HepG2 (cell line): ENCODE measurements at places on chromosomes 2 and 18. TPM values are rescaled to one million over a fixed set of nuclear protein-coding genes. Genes with fewer than 3 reads are reported as not detected.

PARD3B gene
- 1.2 and 2.3 TPM in 2 replicates for total RNA-seq

GRCh38 chr2:207619764-207620203 lies 5.4 kb downstream of the METTL21A start:
- DNase-seq: peak; percentile 89

DNA sequence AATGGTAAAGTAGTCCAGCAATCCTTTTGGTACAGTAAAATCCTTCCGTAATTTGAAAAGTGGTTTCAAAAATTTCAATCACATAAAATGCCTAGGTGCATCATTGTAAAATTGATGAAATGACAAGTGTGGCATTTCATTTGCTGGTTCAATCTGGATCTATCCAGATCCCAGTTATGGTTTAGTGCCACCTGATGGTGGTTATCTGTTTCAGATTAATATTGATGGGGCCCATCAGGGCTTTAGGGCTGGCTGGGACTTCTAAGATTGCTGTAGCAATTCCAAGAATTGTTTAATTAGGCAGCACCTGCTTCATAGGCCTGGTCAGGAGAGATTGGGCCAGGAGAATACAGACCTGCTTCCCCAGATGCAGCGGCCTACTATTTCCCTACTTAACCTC lies 55.5 kb upstream of the PIK3C3 start:
- no peak for DNase-seq

DNA sequence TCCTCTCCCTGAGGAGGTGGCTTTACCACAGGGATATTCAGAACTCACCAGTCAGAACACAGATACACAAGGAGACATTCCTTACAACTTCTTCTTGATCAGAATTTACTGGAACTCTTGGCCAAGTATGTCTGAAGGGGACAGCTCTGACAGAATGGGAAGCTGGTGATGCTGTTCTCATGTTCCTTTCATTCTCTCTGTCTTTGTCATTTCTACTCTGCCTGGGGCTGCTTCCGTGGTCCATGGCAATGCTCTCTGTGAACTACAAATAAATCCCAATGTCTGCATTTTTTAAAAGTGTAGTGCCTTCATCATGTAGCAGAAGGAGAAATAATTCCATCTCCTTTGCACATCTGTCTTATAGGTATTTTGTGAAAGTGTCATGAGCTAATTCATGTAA lies 730.3 kb downstream of the CNTNAP5 start:
- no peak for DNase-seq

- no peak for DNase-seq
These were observed 175.4 kb downstream of the ANAPC1 start for GRCh38 chr2:111708476-111709180.

GRCh38 chr2:227849906-227850305 lies 21.5 kb upstream of the DAW1 start:
- no peak for DNase-seq

ZNF804A gene
- 0.06 and 0.07 TPM in 2 replicates for total RNA-seq

UGT1A10 gene
- 0.10 TPM in 1 of 2 replicates, not detected in the other for total RNA-seq

UGT1A5 gene
- not detected in 2 replicates for total RNA-seq

- DNase-seq: no peak
These were observed 1156.3 kb upstream of the CRIM1 start for GRCh38 chr2:35199298-35199697.

YWHAQ gene
- 304 and 420 TPM in 2 replicates for total RNA-seq

GRCh38 chr2:100882645-100883613 lies 63.0 kb downstream of the NPAS2 start:
- peak; percentile 96 for DNase-seq

- DNase-seq: peak; percentile 92
These were observed 6.3 kb upstream of the PLEKHM3 start for GRCh38 chr2:208031608-208032019.

MIB1 gene
- total RNA-seq: 47.0 and 60.6 TPM in 2 replicates

DNA sequence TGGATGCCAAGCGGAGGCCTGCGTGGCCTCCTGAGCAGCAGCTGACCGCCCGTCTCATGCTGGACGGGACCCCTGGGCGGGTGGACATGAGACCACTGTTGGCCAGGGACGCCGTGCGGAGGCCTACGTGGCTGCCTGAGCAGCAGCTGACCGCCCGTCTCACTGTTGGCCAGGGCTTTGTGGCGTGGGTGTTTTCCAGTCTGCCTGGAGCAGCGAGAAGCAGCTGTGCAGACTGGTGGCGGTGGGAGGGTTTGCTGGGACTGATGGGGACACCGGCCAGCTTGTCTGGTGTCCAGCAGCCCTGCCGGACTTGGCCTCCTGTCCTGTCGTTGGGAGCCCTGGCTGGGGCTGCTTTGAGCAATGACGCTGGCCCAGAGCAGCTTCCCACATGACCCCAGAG lies 5.8 kb upstream of the D2HGDH start:
- no peak for DNase-seq

CNGA3 gene
- not detected in 2 replicates for total RNA-seq

HOXD12 gene
- not detected in 2 replicates for total RNA-seq

GRCh38 chr2:174591740-174592139 lies 5.9 kb downstream of the WIPF1 start:
- no peak for DNase-seq
